Motor neuron (in vitro differentiated cells): ENCODE measurements at places on chromosomes 5 and 9. TPM values are rescaled to one million over a fixed set of nuclear protein-coding genes. Genes with fewer than 3 reads are reported as not detected.

- peak; percentile 24 for ATAC-seq
Observed at GRCh38 chr5:140828362-140828737, 590 bp downstream of the PCDHA6 start.

DNA sequence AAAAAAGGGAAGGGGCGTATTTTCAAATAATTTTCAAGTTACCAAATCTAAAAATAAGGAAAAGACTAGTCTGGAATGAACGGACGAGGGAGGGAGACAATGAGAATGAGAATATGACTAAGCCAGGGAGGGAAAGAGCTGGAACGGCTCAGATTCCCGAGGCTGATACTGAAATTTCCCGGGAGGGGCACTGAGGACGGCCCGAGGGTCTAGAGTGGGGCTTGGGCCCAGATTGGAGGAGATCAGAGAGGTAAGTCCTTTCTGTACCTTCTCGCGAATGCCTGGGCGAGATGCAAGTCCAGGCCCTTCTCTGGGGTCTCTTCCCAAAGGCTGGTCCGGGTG lies 3.4 kb upstream of the CCIN start:
- ATAC-seq, result no peak

GRCh38 chr9:113255438-113255837 lies 19.9 kb downstream of the CDC26 start:
- no peak for ATAC-seq

DNA sequence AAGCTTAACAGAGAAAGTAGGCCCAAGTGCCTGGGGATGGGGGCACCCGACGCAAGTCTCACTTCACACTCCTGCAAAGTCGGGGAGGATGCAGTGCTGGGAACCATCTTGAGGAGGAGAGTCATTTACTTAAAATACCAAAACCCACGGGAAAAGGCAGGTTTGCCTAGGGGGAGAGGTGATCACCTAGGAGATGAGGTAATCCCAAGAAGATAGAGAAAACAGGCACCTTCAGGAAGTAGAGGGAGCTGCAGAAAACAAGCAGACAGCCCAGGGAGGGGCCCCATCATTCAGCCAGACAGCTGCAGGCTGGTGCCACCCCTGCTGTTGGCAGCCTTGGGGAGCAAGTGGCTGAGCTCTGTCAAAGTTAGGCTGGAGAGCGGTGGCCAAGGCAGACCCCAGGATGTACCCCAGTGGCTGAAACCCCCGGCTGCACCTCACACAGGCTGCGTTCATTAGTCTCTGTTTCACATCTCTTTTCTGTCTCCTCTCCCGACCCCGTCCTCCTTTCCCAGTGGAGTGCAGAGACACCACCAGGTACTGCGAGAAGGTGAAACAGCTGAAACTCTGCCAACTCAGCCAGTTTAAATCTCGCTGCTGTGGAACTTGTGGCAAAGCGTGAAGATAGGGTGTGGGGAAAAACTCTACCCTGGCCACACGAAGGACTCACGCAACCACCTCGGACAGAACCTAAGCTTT lies 124.9 kb downstream of the SAXO1 start:
- ATAC-seq, result no peak

SHISAL2B gene
- total RNA-seq, result not detected in 2 replicates

ADAM19 gene
- 23.3 and 25.5 TPM in 2 replicates for total RNA-seq
